ENCODE measurements at places on chromosomes 7 and 10.

- no peak for DNase-seq
Measured at GRCh38 chr7:41889040-41889439, 186.2 kb upstream of the INHBA start.

DNA sequence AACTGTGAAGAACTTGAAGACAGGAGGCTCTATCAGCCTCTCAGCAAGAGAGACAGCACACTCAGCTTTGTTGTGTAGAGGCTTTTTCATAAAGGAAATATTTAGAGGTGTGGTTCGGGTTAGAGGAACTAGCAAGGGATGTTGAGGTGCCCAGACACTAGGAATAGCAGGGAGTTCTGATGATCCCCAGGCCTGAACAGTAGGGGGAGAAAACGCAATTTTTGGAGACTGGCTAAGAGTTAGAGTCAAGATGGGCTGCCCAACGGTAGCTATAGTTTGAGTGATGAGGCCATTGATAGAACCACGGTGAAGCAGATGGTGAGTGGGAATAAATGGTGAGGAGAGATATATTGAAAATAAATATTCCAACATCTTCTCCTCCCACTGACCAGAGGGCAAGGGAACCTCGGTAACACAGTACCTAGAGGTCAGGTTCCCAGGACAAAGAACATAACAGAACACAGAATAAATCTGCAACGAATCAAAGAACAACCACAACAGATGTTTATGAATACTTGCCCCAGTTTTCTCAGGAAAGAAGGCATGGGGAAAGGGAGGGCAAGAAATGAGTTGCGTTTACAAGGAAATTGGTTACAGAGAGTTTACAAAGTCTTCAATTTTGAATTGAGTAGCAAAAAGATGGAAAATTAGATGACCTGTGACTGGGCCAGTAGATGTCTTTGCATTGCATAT is 24.2 kb upstream of the BPGM start:
- no peak for DNase-seq

DNA sequence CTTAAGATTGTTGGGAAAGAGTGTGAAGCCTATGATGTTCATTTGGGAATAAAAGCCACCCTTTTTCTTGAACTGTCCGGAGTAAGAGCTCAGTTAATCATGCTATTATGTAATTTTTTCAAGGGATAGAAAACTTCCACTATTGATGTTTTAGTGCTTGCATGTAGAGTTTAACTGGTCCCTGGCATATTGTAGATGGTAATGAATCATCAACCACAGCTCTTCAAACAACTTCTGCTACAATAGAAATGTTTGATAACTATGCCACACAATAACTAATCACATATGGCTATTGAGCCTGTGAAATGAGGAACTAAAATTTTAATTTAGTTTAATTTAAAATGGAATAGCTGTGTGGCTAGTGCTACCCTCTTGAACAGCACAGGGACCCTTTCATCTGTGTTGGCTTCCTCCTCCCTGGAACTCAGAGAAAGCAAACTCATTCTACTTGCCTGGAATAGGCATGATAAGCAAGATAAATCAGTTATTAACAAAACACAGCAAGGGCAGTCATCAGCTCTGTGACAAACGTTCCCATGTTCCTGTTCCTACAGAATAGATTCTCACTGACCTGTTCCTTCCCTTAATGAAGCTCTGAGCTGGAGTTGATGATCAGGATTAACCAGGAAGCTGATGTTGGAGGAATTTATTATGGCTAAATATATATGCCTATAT is 4.9 kb upstream of the SRI start:
- DNase-seq = no peak

GRCh38 chr7:90752051-90752450 is 155.9 kb downstream of the CDK14 start:
- no peak for DNase-seq

- no peak for DNase-seq
Measured at GRCh38 chr7:33494474-33494873, 365.1 kb downstream of the BBS9 start.

GRCh38 chr10:642186-642890 is 47.1 kb downstream of the DIP2C start:
- DNase-seq = no peak

- DNase-seq = peak; percentile 30
Measured at GRCh38 chr7:48868916-48869315, 55.4 kb upstream of the CDC14C start.

DNA sequence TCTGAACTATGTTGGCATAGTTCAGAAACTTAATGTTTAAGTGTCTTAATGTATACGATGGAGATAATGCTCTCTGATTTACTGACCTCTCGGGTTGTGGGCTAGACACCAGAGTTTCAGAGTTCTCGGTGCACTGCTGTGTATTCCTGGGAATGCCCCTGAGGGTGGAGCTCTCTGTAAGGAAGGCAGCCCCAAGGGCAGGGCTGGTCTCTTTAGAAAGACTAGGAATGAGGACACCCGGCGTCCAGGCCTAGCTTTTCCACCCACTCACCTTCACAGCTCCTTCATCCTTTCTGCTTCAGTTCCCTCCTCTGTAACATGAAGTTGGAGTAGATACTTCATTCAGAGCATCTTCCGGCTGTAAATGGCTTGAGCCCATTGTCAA is 536.6 kb upstream of the GALNT17 start:
- no peak for DNase-seq

DNA sequence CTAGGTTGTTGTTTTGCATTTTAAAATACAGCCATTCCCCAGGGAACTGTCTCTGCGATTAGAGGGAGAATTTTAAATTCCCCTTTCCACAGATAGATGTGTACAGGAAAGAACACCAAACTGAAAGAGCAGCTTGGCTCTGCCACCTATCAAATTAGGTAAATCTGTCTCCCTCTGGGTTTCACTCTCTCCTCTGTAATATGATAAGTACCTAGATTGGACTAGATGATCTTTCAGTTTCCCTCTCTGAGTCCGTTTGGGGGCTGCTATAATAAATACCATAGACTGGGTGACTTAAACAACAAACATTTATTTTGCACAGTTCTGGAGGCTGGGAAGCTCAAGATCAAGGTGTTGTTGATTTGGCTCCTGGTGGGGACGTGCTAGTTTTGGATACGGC is 186.0 kb downstream of the KIF20B start:
- DNase-seq = no peak

DNA sequence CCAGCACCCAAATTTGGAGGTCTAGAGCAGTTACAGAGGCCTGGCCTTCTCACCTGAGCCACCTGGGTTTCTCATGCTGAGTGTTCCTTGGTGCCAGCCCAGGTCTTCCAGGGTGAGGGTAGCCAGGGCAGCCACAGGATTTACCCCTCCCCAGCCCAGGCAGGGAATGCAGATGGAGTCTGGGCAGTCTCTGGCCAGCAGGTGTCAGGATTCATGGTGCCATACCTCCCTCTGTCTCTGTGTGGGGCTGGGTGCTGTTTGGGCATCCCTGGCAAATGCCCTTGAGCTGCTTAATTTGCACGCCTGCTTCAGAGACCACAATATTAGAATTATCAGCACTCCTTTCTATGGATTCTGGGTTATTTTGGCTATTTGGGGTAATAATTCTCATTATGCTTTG is 246.7 kb downstream of the GFRA1 start:
- DNase-seq = no peak

DNA sequence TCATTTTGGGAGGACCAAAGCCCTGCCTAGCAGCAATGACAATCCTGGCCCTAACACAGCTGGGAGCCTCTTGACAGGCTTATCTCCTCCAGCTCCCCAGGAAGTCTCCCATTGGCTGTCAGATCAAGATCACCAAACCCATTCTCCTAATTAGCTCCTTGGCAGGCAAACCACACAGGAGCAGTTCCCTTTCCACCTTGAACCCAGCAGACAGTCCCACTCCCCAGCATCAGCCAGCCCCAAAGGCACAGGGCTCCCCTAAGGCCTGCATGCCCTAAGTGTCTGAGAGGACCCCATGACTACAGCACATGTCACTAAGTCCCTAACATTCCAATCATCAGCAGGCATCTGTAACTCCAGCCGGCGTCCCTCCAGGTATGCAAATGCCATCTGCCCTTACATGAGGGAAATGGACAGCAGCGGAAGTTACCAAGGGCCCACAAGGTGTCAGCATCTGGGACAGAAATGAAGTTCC is 348.5 kb downstream of the KCNMA1 start:
- no peak for DNase-seq

DNA sequence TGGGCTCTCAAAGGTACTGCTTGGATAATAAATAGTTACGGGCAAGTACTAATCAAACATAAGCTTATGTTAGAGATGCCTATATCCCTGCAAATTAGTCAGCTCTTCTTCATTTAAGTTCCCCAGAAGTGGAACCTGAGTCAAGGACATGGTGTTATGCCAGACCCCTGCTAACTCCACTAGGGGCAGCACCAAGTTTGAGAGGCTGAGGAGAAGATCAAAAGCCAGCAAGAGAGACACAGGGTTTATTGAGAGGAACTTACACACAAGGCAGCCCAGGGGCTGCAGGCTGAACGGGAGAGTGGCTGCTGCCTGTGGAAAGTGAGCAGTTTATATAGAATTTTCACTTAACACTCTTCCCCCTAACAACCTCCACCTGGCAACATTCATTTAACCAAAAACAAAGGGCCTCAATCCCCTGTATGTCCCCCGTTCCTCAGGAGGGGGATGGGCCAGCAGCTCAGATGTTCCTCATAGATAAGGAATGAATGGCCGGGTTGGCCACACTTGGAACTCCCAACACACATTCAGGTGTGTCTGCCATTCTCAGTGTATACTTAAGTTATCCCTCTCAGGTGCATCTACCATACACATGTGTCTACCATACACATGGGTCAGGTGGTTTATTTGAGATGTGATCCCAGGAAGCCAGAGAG is 62.6 kb upstream of the GHITM start:
- no peak for DNase-seq

GRCh38 chr10:13977861-13978532 is 352.7 kb downstream of the FRMD4A start:
- DNase-seq = no peak

DNA sequence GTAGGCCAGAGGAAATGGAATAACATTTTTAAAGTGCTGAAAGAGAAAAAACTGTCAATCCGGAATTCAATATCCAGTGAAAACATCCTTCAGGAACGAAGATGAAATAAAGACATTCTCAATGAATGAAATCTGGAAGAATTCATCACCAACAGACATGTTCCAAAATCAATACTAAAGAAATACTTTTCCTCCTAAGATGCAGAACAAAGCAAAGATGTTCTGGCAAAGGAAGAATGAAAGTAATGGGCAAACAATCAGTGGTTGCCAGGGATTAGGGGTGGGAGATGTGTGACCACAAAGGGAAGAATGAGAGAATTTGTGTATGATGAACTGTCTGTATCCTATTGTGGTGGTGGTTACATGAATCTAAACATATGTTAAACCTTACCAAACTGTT is 52.8 kb upstream of the EEPD1 start:
- DNase-seq = no peak

- no peak for DNase-seq
Measured at GRCh38 chr10:133245439-133246235, 8.0 kb downstream of the VENTX start.

GRCh38 chr7:16028103-16028502 is 341.6 kb upstream of the MEOX2 start:
- no peak for DNase-seq
